CD4-positive, alpha-beta memory T cell (primary cell): ENCODE measurements at places on chromosomes 7 and 10. TPM values are rescaled to one million over a fixed set of nuclear protein-coding genes. Genes with fewer than 3 reads are reported as not detected.

DNA sequence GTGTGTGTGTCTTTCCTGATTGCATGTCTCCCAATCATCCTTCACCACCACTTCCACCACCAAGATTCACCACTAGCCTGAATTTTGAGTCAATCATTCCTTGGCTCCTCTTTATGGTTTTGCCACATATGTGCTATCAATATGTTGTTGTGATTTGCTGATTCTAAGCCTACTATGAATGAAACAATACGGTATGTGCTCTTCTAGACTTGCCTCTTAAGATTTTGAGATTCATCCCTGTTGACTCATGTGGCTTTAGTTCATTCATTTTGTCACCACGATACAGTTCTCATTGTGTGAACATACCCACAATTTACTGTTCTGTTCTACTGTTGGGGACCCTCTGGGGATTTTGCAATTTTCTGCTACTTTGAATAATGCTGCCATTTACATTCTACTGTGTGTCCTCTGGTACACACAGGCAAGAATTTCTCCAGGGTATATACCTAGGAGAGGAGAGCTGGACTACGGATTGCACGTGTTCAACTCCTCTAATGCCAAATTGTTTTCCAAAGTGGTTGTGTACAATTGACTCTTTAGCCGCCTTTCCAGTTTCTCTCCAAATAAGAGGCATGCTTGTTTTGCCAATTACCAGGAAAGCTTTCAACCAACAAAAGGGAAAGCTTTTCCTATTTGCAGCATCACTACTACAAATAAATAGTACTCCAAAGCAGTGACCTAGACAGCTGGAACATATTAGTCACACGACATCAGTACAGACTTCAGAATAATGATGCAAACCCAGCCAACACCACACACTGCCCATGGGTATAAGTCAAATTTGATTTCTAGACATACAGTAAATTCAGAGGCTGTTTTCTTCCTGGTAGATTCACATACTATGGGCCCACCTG lies 30.0 kb downstream of the SGMS1 start:
- no peak for DNase-seq

GRCh38 chr7:41882745-41883420 lies 180.0 kb upstream of the INHBA start:
- no peak for DNase-seq

DNA sequence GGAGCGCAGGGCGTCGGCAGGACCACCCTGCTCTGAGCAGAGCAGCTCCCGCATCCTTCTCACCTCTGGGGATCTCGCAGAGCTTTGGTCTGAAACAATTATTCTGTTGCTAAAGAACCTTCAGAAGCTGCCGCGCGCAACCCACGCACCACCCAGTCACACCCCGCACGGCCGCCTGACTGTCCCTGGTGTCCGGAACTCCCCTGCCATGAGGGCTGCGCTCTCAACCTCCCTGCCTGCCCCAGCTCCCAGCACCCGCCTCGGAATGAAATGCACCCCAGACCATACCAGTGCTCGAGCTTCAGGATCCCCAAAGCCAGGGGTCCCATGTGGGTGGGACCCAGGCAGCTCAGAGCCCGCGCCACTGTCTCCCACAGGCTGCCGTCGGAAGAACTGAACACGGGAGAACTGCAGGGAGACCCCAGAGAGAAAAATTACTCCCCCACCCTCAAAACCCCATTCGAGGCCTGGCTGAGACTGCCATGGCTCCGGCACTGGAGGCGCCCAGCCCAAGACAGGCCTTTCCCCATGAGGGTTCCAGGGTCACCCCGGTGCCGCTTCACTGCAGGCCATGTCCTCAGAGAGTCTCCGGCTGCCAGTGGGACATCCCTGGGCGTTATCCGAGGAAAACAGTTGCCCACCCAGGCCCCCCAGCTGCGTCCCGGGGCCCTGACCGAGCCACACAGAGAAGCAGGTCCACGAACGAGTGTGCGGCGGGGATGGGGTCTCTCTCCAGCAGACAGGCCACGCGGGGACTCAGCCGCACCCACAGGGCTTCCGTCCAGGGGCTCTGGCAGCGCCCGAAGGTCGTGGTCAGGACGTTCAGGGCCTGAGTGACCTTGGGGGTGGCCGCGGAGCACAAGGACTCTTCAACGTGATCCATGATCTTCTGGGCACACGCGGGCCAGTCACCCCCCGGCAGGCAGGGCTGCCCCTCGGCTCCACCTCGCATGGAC lies 12.1 kb downstream of the BRAT1 start:
- no peak for DNase-seq

DNA sequence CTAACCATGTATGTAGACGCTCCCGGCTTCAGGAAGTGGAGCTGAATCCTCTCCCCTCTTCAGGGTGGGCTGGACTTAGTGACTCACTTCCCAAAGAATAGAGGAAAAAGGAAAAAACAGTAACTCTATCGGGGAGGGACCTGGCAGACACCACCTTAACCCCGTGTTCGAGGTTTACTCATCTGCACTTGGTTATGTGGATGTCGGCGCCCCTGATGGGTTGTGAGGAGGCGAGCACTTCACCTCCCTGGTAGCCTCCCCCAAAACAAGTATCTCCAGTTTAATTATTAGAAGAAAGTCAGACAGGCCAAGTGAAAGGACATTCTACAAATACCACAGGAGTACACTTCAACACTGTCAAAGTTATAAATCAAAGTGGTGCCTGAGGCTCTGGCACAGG lies 559.7 kb downstream of the TCERG1L start:
- DNase-seq, result no peak

DNA sequence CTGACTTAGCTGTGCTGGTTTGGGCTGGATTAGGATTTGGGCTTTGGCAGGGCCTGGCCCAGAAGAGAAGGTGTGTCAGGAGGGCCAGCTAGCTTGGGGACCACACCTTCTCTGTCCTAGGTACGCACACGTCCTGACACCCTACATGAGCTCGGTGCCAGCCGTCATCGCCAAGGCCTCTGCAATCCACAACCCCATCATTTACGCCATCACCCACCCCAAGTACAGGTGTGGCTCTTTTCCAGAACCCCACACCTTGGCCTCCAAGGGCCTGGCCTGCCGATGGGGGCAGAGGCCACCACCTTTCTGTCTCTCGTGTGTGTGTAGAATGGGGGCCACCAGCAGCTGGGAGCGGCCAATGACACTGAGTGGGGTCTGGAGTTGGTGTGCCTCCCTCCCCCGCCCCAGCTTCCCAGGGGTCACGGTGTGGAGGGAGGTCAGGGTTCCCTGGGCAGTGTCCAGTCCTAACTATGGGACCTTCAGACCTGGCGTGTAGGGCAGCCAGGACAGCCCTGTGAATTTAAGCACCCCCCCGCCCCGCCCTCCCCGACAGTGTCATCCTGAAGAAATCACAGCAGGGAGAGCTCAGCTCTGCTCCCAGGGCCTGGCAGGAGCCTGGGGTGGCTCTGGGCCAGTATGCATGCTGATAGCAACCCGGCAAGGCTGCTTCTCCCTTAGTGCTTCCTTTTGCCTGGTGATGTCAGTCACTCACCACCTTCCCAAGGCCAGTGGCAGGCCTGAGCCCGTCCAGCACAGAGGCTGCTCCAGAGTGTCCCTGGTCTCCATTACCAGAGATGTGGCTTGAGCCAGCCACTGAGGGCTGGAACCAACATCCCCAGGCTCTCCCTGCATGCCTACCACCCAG lies 6.9 kb upstream of the LDB3 start:
- DNase-seq, result no peak

- no peak for DNase-seq
These were observed 214.6 kb downstream of the PTEN start for GRCh38 chr10:88077977-88078376.

DNA sequence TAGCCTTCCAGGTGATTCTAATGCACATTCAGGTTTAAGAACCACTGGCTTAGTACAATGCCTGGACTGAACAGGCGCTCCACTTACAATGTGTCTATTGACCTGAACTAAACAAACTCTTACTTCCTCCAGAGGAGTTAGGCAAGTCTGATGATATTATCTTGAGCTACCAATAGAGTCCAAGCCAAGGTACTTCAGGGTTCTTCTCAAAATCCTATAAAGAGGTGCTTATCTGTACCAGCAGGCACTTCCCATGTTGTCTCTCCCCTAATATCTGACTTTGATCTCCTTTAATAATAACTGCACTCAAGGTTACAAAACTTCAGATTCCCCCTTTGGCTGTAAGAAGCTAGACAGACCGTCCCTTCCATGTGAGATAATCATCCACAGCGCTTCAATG lies 157.0 kb upstream of the SVIL start:
- DNase-seq, result no peak

GRCh38 chr10:84191106-84191505 lies 3.2 kb upstream of the CDHR1 start:
- peak; percentile 43 for DNase-seq

DNA sequence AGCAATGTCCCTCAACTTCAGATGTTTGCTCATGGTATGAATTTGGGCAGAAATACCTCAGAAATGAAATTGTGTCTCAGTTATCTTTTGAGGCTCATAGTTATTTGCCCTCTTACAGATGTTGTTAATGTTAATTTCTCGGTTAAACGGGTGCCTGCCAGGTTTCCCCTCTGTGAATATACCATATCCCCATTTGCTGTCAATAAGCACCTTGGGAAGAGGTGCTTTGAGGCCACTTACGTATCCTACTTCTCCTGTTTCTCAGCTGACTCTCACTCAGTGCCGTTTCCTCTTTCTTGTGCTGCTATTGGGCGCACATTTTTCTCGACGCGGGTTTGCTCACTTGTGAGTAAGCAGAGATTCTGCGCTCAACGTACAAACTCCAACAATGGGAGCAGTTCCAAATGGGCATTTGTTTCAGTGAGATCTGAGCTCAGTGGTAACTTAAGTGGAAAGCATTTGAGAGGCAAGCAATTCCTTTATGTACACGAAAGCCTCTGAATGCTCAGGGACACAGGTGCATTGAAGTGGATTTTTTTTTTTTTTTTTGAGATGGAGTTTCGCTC lies 34.8 kb upstream of the JAKMIP3 start:
- DNase-seq, result no peak

DNA sequence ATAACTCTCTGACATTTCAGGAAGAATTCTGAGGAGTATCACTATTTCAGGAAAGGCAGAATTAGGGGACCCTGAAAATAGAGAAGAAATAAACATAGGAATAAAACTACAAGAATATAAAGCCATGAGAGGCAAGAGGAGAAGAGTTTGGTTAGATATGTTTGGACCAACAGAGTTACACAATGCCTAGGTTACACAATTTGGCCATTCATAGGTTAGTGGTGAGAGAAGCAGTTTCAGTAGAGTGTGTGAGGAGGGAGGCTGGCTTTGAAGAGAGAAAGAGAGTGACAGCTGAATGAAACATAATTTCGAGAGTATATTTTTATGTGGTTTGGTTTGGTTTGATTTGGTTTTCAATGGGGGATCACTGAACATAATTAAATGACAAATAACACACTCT lies 783.2 kb upstream of the LRRN3 start:
- DNase-seq, result no peak

GRCh38 chr7:2471022-2471329 lies 5.2 kb downstream of the GRIFIN start:
- no peak for DNase-seq

Gene NPC1L1
- total RNA-seq, result 0.19 TPM

Gene SLC25A28
- 85.7 TPM for total RNA-seq

Gene RASSF4
- total RNA-seq, result 1.8 TPM

Gene MRM2
- total RNA-seq, result 18.1 TPM

Gene OPN4
- total RNA-seq, result not detected

Gene FKBP6
- not detected for total RNA-seq

Gene NRP1
- total RNA-seq, result 1.6 TPM
